ENCODE measurements at places on chromosomes 12 and 14.

DNA sequence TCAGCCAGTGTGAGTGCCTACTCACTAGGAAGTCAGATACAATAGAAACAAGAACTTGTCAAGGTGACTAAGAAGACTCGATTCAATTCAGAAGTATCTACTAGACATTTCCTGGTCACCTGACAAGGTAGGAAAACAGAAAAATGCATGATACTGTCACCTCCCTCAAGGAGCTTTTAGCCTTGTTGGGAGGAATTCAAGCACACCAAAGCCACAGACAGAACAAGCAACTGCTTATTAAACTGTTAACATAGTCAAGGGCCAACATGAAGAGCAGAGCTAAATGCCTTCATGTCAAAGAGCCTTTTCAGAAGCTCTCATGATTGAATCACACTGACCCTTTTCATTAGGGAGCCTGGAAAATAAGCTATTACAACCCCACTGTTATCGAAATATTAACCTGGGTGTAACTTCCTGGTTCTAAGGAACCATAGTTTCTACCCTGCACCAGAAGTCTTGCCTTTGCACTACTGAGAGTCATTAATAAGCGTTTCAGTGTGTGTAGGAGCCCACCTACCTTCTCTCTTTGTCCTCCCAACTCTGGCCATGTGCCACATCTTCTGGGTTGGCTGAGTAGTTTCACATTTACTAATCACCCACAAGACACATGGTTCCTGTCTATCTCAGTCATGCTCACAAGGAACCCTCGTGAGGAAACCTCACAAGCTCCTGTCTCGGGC, 31.0 kb upstream of the LGALS3 start:
- DNase-seq = no peak

GRCh38 chr14:77097006-77097699, 905 bp upstream of the CIPC start:
- DNase-seq = no peak

GRCh38 chr12:75724928-75725312, 213.5 kb upstream of the KRR1 start:
- DNase-seq = peak; percentile 24

- DNase-seq = no peak
Observed at GRCh38 chr14:99625476-99625875, 19.5 kb upstream of the HHIPL1 start.

DNA sequence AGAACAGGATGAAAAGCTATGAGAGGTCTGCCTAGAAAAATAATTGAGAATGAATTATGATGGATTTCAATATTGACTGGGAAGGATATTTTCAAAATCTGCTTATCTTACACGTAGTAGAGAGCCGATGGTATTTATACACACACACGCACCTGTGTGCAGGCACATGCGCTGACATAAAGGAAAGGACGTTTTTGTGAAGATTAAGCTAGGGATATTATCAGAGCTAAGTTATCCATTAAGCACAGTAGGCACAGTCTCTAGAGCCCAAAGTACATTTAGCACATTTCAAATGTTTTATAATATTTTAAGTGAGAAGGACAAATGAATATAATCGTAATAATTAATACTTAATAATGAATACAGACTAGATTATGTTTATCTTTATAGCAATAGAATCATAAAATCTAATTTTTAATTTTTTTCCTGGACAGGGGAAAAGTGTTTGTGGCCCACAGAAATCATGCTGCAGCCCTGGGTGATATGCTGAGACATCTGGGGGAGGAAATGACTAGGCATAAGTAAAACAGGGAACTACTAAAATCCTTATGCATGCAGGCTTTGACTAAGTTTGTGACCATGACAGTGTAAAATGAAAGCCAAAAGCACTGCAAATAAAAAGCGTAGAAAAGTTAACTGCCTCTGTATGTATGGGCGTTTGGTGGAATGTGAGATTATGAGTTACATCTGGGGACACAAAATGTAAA, 146.1 kb downstream of the KITLG start:
- DNase-seq = no peak

GRCh38 chr14:75018694-75019093, 16.0 kb downstream of the EIF2B2 start:
- no peak for DNase-seq

GRCh38 chr14:75547552-75548250, 25.4 kb downstream of the BATF start:
- no peak for DNase-seq

GRCh38 chr12:120797677-120798642, 72.3 kb downstream of the ACADS start:
- no peak for DNase-seq

DNA sequence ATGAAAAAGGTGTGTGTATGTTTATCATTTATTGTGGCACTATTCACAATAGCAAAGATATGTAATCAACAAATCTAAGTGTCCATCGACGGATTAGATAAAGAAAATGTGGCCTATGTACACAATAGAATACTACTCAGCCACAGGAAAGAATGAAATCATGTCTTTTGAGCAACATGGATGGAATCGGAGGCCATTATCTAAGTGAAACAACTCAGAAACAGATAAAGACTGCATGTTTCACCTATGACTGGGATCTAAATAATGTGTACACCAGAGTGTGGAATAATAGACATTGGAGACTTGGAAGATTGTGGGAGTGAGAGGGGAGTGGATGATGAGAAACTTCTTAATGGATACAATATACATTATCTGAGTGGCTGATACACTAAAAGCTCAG, 44.0 kb downstream of the CCER1 start:
- no peak for DNase-seq

DNA sequence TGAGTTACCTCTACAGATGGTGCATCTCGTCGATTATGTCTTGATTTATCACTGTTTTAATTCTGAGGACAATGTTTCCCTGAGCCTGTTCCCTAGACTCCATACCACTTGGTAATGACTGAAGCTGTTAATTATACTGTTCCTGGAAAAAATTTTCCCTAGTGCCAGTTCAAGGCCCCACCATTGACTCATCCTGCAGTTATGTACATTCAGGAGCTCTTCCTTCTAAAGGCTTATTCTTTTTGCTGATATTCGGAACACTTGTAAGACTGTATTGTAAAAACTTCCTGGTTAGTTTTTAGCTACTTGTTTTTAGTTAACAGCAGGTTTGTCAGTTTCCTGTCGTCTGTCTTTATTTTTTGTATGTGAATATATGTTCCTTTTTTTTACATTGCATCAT, 30.4 kb upstream of the PPP2R5E start:
- DNase-seq = no peak

GRCh38 chr14:62706217-62706616, 339.0 kb downstream of the KCNH5 start:
- DNase-seq = no peak

- peak; percentile 85 for DNase-seq
Observed at GRCh38 chr12:110224379-110225304, 56.4 kb upstream of the ATP2A2 start.

- DNase-seq = no peak
Observed at GRCh38 chr12:27610374-27610773, 85.9 kb upstream of the REP15 start.

- no peak for DNase-seq
Observed at GRCh38 chr12:33180918-33181317, 258.7 kb downstream of the SYT10 start.

- no peak for DNase-seq
Observed at GRCh38 chr14:81068176-81068782, 112.9 kb downstream of the TSHR start.

GRCh38 chr14:65267856-65268255, 144.7 kb upstream of the FUT8 start:
- no peak for DNase-seq

- no peak for DNase-seq
Observed at GRCh38 chr12:5586201-5586600, 154.3 kb downstream of the NTF3 start.
